CD4-positive, alpha-beta T cell treated with Interleukin-2 at 100 ng/mL for 4 hours (primary cell): ENCODE measurements at places on chromosomes 2 and 18.

DNA sequence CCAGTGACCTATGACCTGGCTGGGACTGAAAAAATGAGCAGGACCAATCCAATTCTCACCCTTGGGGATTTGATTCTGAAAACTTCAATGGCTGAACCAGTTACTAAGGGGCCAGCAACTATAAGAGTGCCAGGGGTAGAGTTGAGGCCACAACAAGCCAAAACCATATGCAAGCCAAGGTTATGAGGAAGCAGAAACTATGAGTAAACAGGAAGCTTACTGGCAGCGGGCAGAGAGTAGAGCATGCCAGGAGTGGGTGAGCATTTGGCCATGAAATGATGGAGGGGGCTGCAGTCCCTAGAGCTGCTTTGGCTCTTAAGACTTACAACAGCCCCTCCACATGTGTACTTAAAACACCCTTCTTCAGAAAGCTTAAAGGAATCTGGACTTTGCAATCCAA is 82.4 kb downstream of the RBMS1 start:
- peak; percentile 54 for DNase-seq

GRCh38 chr2:34848132-34848531 is 1249.0 kb upstream of the FAM98A start:
- no peak for DNase-seq

GRCh38 chr2:108583903-108584520 is 49.7 kb downstream of the LIMS1 start:
- peak; percentile 72 for DNase-seq

GRCh38 chr2:71938659-71939587 is 208.7 kb downstream of the CYP26B1 start:
- no peak for DNase-seq

DNA sequence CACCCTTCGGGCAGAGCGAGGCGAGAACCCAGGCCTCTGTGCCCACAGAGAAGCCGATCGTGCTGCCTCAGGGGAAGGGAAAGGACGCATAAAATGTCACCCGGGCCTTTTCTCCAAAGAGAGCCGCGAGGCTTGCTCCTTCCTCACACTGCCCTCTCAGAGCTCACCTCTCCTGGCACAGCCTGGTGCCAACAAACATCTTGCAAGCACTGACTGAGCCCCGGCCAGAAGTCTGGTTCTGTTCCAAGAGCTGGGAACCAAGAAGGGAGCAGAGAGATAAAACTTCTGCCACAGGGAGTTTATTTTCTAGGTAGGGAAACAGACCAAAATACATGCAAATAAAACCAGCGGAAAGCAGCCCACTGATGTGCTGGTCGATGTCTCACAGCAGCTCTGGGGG is 13.6 kb upstream of the ADI1 start:
- no peak for DNase-seq

GRCh38 chr2:39024833-39025232 is 96.0 kb downstream of the SOS1 start:
- no peak for DNase-seq

DNA sequence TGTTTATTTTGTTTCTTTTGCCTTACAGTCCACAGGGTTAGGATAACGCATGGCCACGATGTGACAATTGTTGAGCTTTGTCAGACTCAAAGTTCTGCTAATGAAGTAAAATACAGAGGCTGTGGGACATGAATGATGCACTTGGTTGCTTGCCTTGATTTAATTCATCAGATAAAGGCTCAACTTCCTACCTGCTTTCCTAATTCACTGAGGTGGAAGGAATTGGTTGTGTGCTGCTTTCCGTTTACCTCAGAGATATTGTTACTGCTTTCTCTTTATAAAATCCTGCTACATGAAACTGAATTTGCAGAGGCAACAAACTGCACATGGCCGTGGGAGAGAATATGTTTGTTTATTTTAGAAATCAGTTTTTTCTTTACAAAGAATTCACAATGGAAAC is 6.6 kb downstream of the RIT2 start:
- no peak for DNase-seq

GRCh38 chr2:172415865-172416183 is 11.6 kb upstream of the ITGA6 start:
- DNase-seq: no peak

DNA sequence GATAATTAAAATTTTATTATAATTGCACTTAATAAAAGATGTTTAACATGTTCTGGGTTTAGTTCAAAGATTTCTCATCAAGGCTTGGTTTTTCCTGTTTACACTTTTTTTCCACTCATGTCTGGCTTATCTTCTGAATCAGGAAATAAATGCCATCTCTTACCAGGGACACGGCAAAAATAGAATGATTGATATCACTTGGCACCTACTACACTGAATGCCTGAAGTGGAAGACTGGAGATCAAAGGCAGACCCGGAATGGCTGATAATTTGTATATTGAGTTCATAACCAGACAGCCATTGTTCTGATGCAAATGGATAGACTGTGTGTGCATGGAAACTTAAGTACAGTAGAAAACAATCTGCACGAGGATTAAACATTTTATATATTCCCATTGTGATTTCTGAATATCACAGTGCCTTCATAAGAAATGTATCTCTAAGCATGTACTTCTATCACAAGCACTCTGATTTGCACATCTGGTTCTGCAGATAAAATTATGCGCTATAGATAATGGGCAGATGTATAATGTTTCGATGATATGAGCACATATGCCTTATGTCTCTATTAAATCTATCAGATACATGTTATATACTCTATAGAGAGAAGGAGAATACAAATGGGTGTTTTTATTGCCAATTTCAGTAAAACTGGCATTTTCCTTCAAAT is 304.8 kb downstream of the RND3 start:
- no peak for DNase-seq

GRCh38 chr2:160331258-160332025 is 131.4 kb upstream of the ITGB6 start:
- peak; percentile 31 for DNase-seq

DNA sequence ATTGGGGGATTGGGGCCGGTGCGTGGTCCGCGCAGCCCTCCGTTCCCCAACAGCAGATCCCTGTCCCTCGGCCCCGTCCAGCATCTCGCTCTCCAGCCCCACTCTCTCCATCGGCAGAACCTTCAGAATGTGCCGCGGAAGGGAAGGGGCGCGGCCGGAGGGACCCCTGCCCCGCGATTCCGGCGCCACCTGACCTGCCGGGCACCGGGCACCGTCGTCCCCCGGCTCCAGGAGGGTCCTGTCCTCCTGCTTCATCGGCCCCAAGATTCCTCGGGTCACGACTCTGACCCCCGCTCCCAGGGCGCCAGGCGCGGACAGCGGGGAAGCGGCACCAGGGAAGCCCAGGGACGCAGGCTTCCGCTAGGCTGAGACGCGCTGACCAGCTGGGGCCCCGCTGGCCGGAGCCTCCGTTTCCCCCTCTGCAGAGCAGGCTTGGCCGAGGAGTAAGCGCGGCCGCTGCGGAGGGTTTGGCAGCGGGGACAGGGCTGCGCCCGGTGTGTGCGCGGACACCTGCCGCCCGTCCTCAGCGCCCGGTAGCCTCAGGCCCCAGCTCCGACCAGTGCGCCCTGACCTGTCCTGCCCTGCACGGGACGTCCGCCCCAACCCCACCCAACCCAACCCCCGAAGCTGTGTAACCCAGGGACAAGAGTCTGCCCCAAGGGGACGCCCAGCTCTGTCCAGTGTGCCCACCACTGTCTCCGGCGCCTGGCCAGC is 16.8 kb upstream of the BOK start:
- DNase-seq: no peak

DNA sequence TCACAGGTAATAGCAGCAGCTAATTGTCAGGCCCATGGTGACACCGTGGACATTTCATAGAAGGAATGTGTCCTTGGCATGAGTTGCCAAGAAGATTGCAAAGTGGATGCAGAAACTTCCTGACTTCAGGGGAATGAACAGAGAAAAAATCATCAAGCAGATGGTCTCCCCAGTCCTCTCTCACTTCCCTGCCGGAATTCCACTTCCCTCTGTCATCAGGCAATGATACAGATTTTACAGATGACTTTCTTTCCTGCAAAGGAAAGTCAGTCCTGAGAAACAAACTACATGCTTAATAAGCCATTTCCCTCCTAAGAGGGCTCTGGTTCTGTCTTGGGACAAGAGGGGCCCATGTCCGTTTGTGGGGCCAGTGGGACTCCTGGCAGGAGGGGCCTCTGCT is 45.7 kb downstream of the KCNF1 start:
- no peak for DNase-seq

DNA sequence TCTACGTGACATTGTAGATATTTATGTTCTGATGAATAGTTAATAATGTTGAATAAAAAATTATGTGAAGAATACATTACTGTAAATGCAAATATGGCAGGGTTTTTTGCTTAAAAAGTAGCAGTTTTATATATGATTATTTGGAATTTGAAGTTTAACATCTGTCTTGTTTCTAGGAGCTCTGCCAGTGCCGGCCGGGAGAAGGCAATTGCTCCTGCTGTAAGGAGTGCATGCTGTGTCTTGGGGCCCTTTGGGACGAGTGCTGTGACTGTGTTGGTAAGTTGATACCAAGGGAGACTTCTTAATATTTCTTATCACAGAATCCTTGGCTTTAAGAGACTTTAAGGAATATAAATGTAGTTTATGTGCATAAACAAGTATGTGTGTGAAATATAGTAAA is 25.2 kb downstream of the TWSG1 start:
- DNase-seq: no peak

GRCh38 chr2:135732561-135732960 is 9.1 kb upstream of the UBXN4 start:
- DNase-seq: no peak

GRCh38 chr2:85995648-85996529 is 107.1 kb upstream of the ST3GAL5 start:
- DNase-seq: no peak

DNA sequence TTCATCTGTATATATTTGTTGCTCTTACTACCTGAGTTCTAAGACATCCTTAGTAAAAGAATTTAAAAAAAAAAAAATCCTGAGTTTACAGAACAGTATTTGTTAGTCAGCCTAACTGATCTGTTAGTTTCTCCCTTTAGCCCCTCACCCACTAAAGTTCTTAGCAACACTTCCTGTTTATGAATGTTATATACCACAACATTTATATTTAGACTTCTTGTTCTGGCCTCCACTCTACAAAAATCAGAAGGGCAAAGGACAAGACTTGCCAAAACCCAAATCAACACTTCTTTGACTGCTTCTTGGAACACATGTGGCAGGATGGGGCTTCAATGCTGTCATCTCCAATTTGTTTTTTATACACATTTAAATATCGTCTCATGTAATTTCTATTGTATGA is 71.1 kb downstream of the MGAT5 start:
- peak; percentile 73 for DNase-seq

- no peak for DNase-seq
These were observed 123.6 kb downstream of the PLB1 start for GRCh38 chr2:28619213-28620196.

GRCh38 chr2:201786471-201786870 is 5.7 kb upstream of the ALS2 start:
- DNase-seq: no peak

GRCh38 chr2:215832791-215833190 is 180.6 kb downstream of the MREG start:
- DNase-seq: no peak

DNA sequence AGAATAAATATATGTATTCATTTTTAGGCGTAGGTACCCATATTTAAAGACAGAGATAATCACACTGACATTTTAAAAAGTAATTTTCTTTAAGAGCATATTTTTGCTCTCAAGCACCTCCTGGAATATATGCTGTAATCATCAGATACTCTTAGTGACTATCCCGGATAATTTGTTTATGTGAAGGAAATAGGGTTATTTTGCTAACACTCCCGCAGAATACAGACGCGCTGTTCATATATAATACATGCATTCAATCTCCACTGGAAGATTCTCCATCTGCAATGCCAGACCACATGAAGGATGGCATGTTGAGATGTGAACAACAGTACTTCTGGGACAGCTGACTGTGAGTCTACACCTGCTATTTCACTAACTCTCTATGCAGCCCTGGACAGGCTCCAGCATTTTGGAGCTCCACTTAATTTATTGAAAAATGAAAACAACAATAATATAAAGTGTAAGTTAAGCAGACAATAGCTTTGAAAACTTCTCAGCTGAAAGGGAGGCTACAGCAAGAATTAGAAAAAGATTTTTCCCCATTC is 430.6 kb downstream of the TMX3 start:
- no peak for DNase-seq

- no peak for DNase-seq
These were observed 677.7 kb downstream of the DCDC2C start for GRCh38 chr2:4381049-4381448.

DNA sequence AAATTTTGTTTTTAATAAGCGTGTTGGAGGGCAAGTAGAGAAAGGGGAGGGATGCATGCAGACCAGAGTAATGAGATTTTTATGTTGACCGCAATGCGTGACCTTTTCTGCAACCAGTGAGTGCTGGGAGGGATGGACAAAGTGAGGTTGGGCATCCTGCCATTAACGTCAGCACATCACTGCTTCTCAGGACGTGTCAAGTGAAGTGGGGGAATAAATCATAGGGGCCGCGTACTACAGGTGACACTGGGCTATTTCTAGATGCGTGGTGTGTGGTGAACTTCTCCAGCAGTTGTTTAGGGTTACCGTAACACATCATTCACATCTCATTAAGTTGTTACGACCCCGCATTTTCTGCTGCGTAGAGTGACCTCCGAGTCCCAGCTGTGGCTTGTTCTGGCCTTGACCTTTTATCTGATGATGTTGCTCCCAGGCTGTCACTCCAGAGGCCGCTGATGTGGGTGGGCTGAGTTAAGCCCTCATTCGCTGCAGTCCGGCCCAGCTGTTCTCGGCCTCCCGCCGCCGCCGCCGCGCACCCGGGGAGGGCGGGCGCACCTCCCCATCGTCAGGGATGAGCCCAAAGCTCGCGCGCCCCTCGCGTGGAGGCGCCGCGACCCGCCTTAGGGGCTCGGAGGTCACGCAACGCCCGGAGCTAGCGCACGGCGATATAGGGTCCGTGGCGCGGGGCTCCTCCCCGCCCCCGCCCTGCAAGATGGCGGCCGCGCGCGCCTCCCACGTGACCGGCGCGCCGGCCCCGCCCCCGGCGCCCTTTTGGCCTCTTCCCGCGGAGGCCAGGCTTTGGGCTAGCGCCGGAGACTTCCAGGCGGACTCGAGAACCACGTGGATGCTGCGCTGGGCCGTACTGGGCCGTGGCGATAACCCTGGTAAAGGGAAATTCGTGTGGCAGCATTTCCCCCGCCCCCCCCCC is 3.5 kb downstream of the ZCCHC2 start:
- DNase-seq: peak; percentile 64

GRCh38 chr2:10329580-10329879 is 26.8 kb downstream of the HPCAL1 start:
- DNase-seq: no peak
